ENCODE measurements at places on chromosomes 5 and 9.

DNA sequence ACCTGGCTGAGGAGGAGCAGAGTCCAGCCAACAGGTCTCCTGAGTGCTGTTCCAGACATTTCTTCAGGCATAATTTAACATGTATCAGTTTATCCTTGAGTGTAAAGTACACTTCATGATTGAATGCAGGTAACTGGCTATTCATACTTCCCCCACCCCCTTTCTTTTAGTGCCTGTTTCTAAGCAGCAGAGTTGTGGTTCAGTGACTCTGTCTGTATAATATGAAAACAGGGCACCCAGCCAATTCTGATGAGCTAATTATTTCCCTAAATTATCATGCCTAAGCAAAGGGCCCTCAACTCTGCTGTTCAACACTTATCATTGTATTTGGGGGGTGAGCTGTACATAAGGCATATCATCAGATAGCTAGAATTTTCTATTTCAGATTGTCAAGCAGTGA, 51.9 kb upstream of the ZSWIM6 start:
- no peak for DNase-seq

DNA sequence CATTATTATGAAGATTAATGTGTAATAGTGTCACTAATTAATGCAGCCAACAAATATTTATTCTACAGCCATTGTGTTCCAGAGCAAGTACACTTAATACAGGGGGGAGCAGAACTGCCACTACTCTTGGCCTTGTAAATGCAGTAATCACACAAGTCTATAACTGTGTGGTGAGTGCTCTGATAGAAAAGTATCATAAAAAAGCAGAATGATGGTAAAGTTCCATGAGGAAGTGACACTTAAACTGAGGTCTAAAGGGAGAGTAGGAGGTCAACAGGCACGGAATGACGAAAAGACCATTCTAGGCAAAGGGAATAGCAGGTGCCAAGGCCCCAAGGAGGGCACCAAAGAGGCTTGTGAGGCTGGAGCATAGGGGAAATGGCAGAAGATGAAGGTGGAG, 142.9 kb downstream of the OSTF1 start:
- DNase-seq, result no peak

DNA sequence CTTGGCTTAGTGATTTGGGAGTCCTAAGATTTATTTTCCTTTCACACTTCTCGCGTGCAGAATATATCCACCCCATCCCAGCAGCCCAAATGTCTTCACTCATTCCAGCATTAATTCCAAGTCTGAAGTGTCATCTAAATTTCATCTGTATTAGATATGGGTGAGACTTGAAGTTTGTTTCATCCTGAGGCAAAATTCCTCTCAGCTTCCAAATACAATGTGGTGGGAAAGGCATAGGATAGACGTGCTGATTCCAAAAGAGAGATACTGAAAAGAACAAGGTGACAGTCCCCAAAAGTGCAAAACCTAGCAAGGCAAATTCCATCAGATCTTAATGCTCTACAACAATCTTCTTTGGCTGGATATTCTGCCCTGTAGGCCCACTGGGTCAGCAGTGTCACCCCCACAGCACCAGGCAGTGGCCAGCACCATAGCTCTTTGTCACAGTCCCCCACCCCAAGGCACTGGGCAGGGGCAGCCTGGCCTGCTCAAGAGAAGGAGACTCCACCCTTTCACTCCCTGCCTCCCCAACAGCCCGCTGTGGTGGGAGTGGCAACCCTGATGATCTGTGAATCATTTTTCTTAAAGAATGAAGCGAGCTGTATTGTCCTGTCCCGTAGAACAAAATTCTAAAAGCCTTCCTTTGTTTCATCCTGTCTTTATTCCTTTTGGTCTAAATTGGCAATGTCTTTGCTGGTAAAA, 2.7 kb upstream of the ADAM19 start:
- no peak for DNase-seq

GRCh38 chr5:59628062-59628828, 265.3 kb downstream of the PDE4D start:
- DNase-seq, result no peak

GRCh38 chr9:545480-545879, 296.0 kb upstream of the DMRT1 start:
- no peak for DNase-seq

DNA sequence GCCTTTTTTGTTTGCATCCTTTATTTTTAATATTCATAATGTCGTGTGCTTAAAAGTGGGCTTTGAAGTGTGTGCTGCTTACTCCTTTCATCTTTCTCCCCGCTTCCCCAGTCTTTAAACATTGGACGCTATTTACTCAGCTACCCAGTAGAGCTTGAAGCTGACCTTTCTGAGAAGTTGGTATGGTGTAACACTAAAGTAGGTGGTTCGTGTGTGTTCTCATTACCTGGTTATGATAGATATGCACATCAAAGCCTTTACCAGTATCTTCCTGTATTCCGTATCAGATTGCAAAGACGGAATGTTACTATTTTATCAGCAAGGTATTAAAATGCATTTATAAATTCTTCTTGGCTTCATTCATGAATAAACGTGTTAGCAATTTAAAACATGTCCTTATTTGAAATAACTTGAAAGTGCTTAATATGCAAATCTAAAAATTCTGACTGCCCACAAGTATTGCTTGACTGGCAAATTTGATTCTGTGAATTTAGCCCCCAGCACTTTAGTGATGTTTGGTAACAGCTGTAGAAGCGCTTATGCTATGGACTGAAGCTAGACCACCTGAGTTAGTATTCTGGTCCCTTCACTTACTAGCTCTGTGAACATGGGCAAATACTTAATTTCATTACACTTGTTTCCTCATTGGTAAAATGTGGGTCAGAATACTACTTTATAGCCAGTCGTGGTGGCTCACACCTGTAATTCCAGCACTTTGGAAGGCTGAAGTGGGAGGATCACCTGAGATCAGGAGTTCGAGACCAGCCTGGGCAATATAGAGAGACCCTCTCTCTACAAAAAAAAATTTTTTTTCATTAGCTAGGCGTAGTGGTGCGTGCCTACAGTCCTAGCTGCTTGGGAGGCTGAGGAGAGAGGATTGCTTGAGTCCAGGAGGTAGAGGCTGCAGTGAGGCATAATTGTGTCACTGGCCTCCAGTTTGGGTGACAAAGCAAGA, 1.7 kb downstream of the RRAGA start:
- no peak for DNase-seq
